Stimulated activated CD4-positive, alpha-beta T cell treated with anti-CD3 and anti-CD28 coated beads, Interleukin-1b, Interleukin-23, amount 100 ng/mL, for 48 hours (primary cell): ENCODE measurements at places on chromosomes 12 and 14.

- DNase-seq, result no peak
These were observed 11.6 kb downstream of the OTX2 start for GRCh38 chr14:56798447-56799342.

- DNase-seq, result no peak
These were observed 605.0 kb downstream of the FSCB start for GRCh38 chr14:43901911-43902673.

DNA sequence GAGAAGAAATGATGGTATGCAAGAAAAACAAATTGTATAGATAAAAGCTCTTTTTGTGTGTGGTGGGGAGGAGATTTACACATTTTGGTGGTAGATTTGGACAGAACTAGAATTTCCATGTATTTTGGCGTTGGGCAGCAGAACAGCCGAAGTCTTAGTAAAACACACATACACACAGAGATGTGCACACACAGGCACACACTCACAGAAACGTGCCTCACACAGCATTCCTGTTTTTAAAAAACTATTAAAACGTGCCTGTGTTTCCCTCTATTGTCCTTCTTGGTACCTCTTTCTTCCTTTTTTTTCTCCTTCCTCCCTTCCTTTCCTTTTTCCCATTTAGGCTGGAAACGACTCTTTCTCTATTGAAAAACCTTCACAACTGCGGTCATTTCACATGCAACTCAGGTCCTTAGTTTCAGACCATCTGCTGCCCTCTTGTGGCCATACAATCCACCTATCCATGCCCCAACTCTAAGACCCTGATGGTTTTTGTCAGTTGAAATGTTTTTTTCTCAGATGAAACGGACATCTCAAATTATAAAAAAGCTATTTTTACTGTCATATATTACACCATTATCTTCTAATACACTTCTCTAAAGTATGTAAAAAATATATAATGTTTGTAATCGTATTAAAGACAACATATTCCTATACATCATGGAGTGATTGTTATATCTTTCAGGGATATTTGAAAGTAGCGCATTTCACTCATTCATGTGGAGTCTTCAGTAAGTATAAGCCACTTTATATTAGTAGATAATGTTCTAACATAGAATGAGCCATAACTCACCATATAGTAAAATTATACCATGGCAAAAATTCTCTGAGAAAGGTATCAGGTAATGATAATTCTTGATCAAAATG is 386.7 kb upstream of the NOVA1 start:
- DNase-seq, result peak; percentile 6

DNA sequence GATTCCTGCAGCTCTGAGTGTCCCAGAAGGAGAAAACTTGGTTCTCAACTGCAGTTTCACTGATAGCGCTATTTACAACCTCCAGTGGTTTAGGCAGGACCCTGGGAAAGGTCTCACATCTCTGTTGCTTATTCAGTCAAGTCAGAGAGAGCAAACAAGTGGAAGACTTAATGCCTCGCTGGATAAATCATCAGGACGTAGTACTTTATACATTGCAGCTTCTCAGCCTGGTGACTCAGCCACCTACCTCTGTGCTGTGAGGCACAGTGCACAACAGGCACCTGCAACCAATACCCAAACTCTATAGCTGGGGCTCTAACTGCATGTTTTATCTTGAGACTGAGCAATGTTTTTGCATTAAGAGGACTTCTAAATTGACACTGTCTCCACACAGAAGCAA is 379.2 kb upstream of the OR4E1 start:
- peak; percentile 19 for DNase-seq

GRCh38 chr12:91958816-91959215 is 186.8 kb downstream of the BTG1 start:
- no peak for DNase-seq

DNA sequence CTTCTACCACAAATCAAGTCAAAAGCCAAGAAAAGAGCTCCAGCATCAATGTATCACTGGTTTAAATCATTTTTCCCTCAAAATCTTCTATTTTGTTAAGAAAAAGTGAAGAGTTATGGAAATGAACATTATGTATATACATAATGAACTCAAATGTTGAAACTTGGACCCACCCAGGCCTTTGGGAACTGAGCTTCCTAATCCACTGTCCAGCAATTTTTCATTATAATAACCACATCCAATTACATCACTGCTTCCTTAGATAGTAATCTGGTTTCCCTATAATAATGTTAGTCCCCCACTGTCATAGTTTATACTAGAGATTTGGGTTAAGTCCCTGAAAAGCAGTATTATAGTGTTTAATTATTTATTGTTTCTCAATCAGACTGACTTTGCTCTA is 170.9 kb downstream of the PIK3C2G start:
- DNase-seq, result no peak

DNA sequence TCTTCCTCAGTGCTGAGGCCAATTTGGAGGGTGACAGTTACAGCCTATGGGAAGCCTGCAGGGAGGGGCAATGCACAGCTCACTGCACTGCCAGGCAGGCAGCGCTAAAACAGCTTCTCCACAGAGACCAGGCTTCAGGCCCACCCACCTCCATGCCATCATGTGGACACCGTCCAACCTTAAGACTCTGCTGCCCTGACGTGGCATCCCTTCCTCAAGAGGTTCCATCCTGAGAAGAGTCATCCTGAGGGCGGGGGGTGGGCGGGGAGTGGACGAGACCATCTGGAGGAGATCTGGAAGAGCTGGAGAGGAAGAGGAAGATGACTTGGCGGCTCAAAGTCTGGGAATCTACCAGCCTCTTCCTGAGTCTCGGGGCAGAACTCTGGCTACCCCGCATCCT is 8.4 kb upstream of the ACVRL1 start:
- no peak for DNase-seq

DNA sequence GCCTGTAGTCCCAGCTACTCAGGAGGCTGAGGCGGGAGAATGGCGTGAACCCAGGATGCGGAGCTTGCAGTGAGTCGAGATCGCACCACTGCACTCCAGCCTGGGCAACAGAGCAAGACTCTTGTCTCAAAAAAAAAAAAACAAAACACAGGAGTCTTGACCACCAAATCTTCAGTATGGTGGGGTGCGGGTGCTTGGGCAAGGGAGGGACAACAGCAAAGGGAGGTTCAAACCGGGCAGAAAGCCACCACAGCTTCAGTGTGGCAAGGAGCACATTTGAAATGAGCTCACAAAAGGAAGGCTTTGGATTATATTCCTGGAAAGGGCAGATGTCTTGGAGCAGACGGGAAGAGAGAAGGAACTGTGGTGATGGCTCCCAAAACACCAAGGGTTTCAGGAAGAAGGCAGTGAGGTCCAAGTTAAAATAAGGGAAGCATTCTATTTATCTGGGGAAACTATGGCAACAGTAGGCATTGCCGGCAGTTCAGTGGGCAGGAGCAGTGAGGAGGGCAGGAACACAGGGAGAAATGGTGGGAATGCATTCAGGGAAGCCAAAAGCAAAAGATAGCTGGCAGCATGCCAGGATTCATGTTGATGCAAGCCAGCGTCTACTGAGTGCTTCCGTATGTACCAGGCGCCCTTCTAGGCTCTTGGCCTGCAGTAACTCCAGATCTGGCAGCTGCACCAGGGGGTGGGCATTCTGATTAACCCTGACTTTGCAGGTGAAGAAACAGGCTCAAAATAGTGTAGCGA is 51.0 kb upstream of the SRSF5 start:
- DNase-seq, result no peak

- DNase-seq, result peak; percentile 34
These were observed 15.2 kb downstream of the OR6S1 start for GRCh38 chr14:20626274-20626673.

DNA sequence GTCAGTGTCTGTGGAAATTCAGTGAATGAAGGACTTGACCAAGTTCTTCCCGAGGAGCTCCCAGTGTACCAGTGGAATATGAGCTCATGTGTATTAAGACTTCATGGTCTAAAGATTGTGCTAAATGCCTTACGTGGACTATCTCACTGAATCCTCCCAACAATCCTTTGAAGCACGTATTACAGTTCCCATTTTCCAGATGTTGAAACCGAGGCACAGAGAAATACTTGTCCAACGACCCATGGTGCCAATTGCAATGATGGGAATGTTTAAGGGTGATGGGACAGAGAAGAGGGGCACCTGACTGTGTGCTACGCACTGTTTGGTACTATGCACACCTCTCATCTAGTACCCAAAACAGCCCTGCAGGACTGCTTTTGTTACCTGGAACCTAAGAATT is 77.2 kb downstream of the PAPOLA start:
- DNase-seq, result no peak

GRCh38 chr14:92880851-92881250 is 42.1 kb upstream of the CHGA start:
- no peak for DNase-seq

GRCh38 chr12:56933826-56934625 is at the start of gene SDR9C7:
SDR9C7 (minus strand) TSS chr12:56934408; CDS start chr12:56934261, 147 bp downstream.
- DNase-seq, result no peak

DNA sequence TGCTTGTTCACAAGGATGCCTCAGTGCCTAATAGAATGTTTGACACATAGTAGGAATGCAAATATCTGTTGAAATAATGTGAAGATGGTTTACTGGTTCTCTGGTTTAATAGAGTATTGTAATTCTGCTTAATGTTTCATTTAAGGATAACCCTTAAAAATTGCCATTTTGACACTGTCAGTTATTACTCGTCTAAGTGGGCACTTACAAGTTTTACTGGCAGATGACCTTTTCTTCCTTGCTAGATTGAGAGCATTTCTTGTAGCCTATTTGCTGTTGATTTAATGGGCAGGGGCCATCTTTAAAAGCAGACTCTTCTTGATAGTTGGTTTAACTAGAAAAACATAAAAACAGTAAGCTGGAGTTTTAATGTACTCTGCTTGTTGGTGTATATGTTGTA is 1.9 kb downstream of the TMEM263 start:
- no peak for DNase-seq
